GM10248 (cell line): ENCODE measurements at places on chromosomes 16 and 17.
A peak's percentile ranks its signal among the peaks of the same experiment; 100 is the strongest.

- no peak for DNase-seq
These were observed 133.2 kb downstream of the IRX3 start for GRCh38 chr16:54153240-54153934.

- DNase-seq: peak; percentile 54
These were observed 681 bp downstream of the TMEM102 start for GRCh38 chr17:7435676-7436555.

DNA sequence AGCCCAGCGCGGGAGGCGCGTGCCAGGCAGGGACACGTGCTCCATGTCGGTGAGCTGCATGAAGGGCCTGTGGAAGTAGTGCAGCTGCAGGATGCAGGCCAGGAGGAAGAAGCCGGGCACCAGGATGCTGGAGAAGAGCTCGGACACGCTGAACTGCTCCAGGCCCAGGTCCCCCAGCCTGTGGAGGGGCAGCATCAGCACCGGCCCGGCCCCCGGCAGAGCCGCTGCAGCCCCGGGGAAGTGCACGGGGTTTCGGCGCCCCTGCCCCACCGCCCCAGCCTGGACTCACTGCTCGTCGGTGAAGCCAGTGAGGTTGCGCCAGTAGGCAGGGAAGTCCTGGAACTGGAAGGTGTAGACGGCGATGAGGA, 28.0 kb downstream of the CTU2 start:
- DNase-seq: no peak

DNA sequence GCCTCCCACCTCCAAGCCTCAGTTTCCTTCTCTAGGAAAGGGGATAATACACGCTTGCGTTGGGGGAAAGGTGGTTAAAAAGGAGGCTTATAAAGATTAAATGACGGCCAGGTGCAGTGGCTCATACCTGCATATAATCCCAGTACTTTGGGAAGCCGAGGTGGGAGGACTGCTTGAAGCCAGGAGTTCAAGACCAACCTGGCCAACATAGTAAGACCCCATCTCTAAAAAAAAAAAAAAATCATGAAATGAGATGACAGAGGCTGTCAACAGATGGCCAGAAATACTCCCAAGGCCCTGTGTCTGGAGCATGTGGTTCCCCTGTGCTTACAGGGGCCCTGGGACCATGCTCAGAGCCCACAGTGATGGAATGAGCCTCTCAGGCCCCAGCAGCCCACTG, 30.4 kb downstream of the RTN4RL1 start:
- DNase-seq: no peak

- DNase-seq: no peak
These were observed 242.1 kb upstream of the GSE1 start for GRCh38 chr16:85370881-85371651.

- DNase-seq: no peak
These were observed 27.1 kb upstream of the ANKFN1 start for GRCh38 chr17:56125830-56126819.

GRCh38 chr17:48023400-48024148, 14.0 kb downstream of the COPZ2 start:
- DNase-seq: no peak

DNA sequence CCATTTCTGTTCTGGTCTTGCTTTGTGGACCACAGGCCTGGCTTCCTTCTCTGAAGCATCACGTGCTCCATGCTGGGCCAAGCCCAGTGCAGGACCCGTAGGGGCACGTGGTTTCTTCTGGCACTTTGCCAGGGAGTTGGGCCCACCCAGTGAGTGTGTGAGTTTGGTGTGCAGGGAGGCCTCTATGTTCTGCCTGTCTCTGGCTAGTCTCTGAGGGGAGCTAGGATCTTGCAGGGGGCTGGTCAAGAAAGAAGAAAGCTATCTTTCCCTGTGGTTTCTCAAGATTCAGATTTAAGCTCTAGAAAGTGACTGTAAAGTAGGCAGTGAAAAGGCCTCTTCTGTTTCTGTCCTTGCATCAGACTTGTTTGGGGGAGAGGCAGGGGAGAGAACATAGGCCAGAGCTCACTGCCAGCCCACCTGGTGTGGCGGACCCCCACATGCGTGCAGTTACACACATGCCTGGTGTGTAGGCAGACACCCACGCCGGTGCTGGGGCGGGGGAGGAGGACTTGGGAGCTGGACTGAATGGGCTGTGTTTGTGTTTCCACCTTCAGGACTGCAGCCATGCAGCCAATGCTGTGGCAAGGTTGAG, 11.8 kb downstream of the LASP1 start:
- no peak for DNase-seq
